ENCODE measurements at places on chromosomes 3 and 15. TPM values are rescaled to one million over a fixed set of nuclear protein-coding genes. Genes with fewer than 3 reads are reported as not detected.

GRCh38 chr3:45261333-45262110, 35.4 kb upstream of the TMEM158 start:
- H3K36me3 ChIP-seq, result no peaks in the 10 kb centered on the region
- DNase-seq, result no peak
- H3K4me3 ChIP-seq, result no peak overlapping the region
- H3K4me1 ChIP-seq, result peaks cover 3% of the 10 kb centered on the region
- H3K27me3 ChIP-seq, result no peaks in the 10 kb centered on the region

DNA sequence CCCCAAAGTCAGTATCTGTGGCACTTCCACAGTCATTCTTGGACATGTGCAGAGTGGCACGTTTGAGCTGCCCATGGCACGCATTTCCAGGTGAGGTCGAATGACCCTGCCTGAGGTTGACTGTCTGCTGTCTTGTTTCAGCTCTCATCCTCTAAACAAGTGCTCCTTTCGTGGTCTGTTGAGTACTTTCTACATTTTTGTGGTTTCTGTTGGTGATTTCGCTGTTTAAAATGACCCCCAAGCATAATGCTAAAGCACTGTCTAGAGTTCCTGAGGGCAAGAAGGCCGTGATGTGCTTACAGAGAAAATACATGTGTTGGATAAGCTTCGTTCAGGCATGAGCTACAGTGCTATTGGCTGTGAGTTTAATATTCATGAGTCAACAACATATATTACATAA, 40.0 kb upstream of the SAMMSON start:
- no peaks in the 10 kb centered on the region for H3K27me3 ChIP-seq
- no peak overlapping the region for H3K27ac ChIP-seq
- no peak for DNase-seq
- no peak overlapping the region for H3K4me3 ChIP-seq
- no peaks in the 10 kb centered on the region for H3K36me3 ChIP-seq

- no peak overlapping the region for H3K27ac ChIP-seq
- H3K27me3 ChIP-seq, result no peaks in the 10 kb centered on the region
- no peak overlapping the region for H3K4me3 ChIP-seq
- H3K36me3 ChIP-seq, result no peaks in the 10 kb centered on the region
- H3K4me1 ChIP-seq, result peaks cover 9% of the 10 kb centered on the region
These were observed 78.5 kb upstream of the PRR20G start for GRCh38 chr3:127366383-127366782.

MB21D2 gene
- 23.4 TPM for total RNA-seq

Measured in spinal cord (tissue), 10 donors.